Activated T-helper 2 cell treated with anti-CD3 and anti-CD28 coated beads, Interferon-gamma antibody, Interleukin-2, Interleukin-4, amounts not matched to agents 10 μg/mL and 5 μg/mL and 100 μg/mL, durations not matched to agents 14 hours and 24 hours and 36 hours (primary cell): ENCODE measurements at places on chromosomes 12 and 14. TPM values are rescaled to one million over a fixed set of nuclear protein-coding genes. Genes with fewer than 3 reads are reported as not detected.

The SRRM4 gene
- not detected in 2 replicates for total RNA-seq

The CACNA2D4 gene
- 6.2 and 10.0 TPM in 2 replicates for total RNA-seq

The TIGAR gene
- 8.7 and 9.5 TPM in 2 replicates for total RNA-seq

- no peaks in the 10 kb centered on the region for H3K36me3 ChIP-seq
- no peak overlapping the region for H3K4me3 ChIP-seq
- no peaks in the 10 kb centered on the region for H3K27me3 ChIP-seq
- DNase-seq: no peak
- no peak overlapping the region for H3K27ac ChIP-seq
Observed at GRCh38 chr14:32991691-32992090, 53.0 kb downstream of the NPAS3 start.

DNA sequence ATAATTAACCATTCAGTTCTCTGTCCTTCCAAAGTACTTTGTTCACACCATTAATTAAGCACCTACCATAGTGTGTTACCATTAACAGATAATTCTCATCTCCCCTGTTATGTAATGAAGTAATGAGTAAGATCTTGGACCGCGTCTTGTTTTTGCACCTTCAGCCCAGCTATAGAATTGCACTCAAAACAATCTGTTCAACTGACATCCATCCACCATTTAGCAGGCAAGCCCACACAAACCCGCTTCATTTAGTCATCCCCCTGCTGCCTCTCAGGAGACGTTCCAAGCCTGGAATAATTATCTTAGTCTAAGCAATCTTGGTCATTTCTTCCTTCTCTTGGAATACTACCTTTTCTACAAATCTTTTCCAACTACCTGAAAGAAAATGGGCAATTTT lies 74.4 kb downstream of the DUSP16 start:
- H3K27ac ChIP-seq: peak overlapping the region; percentile 60
- peaks cover 56% of the 10 kb centered on the region for H3K36me3 ChIP-seq
- H3K27me3 ChIP-seq: no peaks in the 10 kb centered on the region
- no peak overlapping the region for H3K4me3 ChIP-seq

- no peak overlapping the region for H3K27ac ChIP-seq
- H3K4me1 ChIP-seq: peaks cover 1% of the 10 kb centered on the region
- no peak for DNase-seq
- no peak overlapping the region for H3K4me3 ChIP-seq
- H3K27me3 ChIP-seq: no peaks in the 10 kb centered on the region
- H3K36me3 ChIP-seq: peaks cover 42% of the 10 kb centered on the region
Observed at GRCh38 chr14:50806241-50806933, 24.6 kb downstream of the NIN start.

DNA sequence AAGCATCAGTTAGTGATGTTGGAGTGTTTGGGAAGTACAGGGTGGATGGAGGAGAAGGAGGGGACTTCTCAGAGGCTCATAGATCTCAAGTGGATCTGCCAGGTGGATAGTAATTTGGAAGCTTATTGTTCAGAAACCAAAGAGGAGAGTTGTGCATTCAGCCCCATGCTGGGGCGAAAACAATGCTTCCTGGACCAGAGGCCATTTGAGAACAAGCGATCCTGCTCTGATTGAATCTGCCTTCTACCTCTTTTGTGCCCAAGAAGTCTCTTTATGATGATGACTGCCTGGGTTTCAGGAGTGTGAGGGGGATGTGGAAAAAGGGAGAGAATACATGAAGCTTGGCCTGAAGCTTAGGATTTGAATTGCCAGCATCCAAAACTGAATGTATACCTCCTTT lies 110.8 kb upstream of the SRRM4 start:
- no peak overlapping the region for H3K27ac ChIP-seq
- no peak overlapping the region for H3K4me3 ChIP-seq
- H3K27me3 ChIP-seq: no peaks in the 10 kb centered on the region
- no peaks in the 10 kb centered on the region for H3K4me1 ChIP-seq
- DNase-seq: no peak
